ENCODE measurements at places on chromosomes 4 and X.
A peak's percentile ranks its signal among the peaks of the same experiment; 100 is the strongest.

GRCh38 chr4:163681208-163681821 lies 186.8 kb downstream of the TMA16 start:
- no peak for DNase-seq

GRCh38 chr4:87933337-87933736 lies 42.2 kb upstream of the SPP1 start:
- DNase-seq, result no peak

GRCh38 chr4:74158466-74159142 lies 686 bp downstream of the MTHFD2L start:
- DNase-seq, result no peak

DNA sequence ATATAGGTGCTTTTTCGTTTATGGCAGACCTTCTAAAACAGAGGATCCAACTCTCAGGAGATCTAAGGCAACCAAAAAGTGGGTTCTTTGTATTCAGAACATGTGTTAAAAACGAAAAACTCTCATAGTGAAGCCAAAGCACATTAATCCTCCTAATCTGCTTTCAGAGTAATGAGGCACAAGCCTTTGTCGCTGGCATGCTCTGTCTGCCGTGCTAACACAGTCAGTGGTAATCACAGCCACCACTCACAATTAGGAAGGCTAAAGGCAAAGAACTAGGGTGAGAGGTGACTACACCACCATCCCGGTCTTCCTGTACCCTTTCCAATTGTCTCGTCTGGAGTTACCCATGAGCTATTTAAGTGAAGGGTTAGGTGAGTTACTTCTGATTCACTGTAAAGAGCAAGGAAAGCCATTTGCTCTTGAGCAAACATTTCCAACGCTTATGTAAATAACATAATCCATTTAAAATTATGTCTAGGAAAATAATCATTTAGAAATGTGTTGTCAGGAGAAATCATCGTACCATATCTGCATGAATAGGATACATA lies 40.7 kb downstream of the NPY2R start:
- peak; percentile 55 for DNase-seq

DNA sequence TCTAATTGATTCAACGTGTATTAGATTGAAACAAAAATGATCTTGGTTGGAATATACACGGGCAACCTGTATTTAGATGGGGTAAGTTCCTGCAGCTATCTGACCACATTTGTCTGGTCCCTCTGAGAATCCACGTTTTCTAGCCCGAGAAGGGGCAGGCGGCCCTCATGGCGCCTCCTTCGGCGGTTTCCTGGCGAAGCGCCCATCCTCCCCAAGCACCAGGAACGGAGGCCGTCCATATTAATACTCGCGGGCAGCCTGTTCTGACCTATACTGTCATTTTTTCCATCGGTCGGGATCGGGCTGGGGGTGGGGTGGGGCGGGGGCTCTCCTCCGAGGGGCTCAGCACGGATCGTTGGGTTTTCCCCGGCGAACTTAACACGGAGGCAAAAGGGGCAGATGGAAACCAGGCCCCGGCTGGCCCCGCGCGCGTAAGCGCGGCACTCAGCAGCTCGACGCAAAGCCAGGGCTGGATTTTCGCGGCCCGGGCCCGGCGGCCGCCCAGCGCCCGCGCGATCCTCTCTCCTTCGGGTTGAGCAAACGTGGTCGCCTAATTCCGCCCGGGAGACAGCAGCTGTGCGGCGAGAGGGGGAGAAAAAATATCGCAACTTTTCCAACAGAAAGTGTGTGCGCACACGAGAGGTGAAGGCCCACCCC lies 77.2 kb upstream of the BCOR start:
- peak; percentile 93 for DNase-seq

All from NCI-H1417 (cell line).